CD4-positive, alpha-beta memory T cell (primary cell): ENCODE measurements at places on chromosomes 5 and 9.
A peak's percentile ranks its signal among the peaks of the same experiment; 100 is the strongest.

DNA sequence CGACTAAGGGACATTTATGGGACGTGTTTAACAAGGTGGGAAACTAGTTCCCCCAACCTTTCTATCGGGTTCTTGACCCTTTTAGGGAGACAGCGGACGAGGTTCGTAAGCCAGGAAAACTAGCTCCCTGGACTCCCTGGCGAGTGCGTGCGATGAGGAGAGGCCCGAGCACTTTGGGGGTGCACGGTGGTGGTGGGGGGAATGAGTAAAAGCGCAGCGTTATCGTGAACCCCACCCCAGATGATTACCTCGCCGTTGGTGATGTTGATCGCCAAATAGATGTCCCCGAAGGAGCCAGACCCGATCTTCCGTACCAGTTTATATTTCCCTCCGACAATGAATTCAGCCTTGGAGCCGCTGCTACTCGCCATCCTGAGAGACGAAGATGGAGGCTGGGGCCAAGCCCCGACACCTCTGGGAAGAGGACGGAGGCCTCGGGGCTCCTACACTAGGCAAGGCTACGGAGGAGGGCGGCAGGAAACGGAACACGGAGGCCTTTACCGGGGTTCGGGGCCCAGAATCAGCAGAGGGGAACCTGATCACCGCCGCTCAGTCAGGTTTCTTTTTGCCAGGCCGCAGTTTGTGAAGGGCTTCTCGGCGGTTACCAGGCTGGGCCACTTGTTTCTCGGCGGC is 529 bp downstream of the CSNK1A1 start:
- no peaks in the 10 kb centered on the region for H3K27me3 ChIP-seq
- no peak for DNase-seq
- peak overlapping the region; percentile 97 for H3K27ac ChIP-seq

- H3K27me3 ChIP-seq, result no peaks in the 10 kb centered on the region
- no peak for DNase-seq
- H3K36me3 ChIP-seq, result no peaks in the 10 kb centered on the region
- no peak overlapping the region for H3K4me3 ChIP-seq
Measured at GRCh38 chr5:61176631-61177030, 14.4 kb upstream of the SMIM15 start.

- H3K4me3 ChIP-seq, result no peak overlapping the region
- H3K4me1 ChIP-seq, result no peaks in the 10 kb centered on the region
- H3K27ac ChIP-seq, result no peak overlapping the region
- DNase-seq, result no peak
- H3K36me3 ChIP-seq, result no peaks in the 10 kb centered on the region
- no peaks in the 10 kb centered on the region for H3K27me3 ChIP-seq
Measured at GRCh38 chr5:16147179-16147900, 32.3 kb downstream of the MARCHF11 start.

DNA sequence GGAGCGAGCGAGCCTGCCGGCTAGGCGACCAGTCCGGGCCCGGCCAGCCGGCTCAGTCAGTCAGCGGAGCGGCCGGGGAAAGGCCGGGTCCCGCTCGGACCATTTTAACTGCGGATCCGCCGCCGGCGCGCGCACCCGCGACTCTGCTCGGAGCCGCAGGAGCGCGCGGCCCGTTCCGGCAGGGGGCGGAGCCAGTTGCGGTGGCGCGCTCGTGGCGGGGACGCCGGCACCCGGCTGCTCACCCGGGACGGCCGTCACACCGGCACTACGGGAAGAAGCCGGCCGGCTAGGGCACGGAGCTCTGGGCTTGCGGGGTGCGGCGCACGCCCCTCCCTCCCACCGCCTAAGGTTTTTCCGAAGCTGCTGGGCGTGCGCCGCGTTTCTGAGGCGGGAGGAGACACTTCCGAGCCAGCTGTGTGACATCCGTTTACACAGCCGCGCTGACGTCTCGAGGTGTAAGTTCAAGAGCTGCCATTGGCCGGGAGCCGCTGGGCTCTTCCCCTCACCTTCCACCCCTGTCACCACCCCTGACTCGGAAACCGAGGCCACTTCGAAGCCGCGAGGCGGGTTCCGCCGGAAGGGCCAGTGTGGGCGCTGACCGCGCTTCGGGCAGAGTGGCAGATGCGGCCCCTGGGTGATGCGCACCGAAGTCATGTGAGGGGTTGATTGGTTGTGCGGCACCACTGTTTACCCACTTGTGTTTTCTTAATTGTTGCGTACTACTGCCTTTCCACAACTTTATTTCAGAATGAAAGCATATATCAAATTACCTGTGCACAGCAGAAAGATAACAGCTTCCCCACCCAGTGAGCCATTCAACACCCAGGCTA is at the start of gene FBXL17:
FBXL17 (minus strand) TSS at position 145 of the 830 bp plus-strand sequence.
- no peaks in the 10 kb centered on the region for H3K36me3 ChIP-seq
- H3K27ac ChIP-seq, result peak within 1 kb of the TSS; percentile 91
- peaks cover 36% of the 10 kb centered on the region for H3K4me1 ChIP-seq
- H3K4me3 ChIP-seq, result peak within 1 kb of the TSS; percentile 71

GRCh38 chr5:25568989-25569625 is 924.3 kb upstream of the CDH10 start:
- H3K36me3 ChIP-seq, result no peaks in the 10 kb centered on the region
- H3K4me1 ChIP-seq, result no peaks in the 10 kb centered on the region
- H3K27me3 ChIP-seq, result no peaks in the 10 kb centered on the region
- H3K4me3 ChIP-seq, result no peak overlapping the region
- peak; percentile 24 for DNase-seq
- H3K27ac ChIP-seq, result no peak overlapping the region

- H3K36me3 ChIP-seq, result no peaks in the 10 kb centered on the region
- no peak overlapping the region for H3K27ac ChIP-seq
- no peaks in the 10 kb centered on the region for H3K4me1 ChIP-seq
- no peak overlapping the region for H3K4me3 ChIP-seq
Measured at GRCh38 chr5:171521679-171522078, 102.2 kb downstream of the FGF18 start.

- H3K36me3 ChIP-seq, result no peaks in the 10 kb centered on the region
- H3K27ac ChIP-seq, result no peak overlapping the region
- H3K27me3 ChIP-seq, result no peaks in the 10 kb centered on the region
Measured at GRCh38 chr9:84121991-84122523, 141.5 kb downstream of the RMI1 start.

- no peak overlapping the region for H3K27ac ChIP-seq
- no peaks in the 10 kb centered on the region for H3K27me3 ChIP-seq
- H3K4me1 ChIP-seq, result no peaks in the 10 kb centered on the region
- peak; percentile 17 for DNase-seq
Measured at GRCh38 chr9:34547960-34548611, 25.3 kb upstream of the ENHO start.

DNA sequence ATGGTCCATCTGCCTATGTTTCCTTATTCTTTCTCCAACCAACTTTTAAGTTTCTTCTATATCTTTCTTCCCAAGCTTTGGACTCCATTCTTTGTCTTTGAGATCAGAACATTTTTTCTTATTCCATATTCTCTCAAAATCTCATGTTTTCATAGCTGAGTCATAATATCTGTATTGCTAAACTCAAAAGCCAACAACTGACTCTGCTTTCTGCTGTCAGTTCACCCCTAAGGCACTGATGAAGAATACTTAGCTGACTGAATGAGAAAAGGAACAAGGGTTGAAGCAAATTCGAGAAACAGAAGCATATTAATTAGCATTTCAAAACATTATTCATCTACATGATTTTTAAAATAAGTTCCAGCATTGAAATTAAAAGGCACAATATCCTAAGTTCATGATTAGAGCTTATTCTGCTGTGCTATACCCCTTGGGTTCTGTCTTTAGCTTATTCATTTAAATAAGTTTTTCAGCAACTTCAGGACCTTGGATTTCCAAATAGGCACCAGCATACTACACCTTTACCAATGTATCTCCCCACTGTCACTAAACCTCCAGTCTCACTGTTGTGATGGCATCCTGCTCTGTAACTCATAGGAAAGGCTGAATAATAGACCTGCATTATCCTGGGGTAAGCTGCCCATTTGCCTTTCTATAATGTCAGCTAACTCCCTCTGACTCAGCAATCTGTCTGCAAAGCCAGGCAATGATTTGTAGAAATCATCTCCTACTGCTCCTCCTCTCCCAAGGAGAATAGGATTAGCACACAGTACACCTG is 49.9 kb upstream of the C5orf46 start:
- no peaks in the 10 kb centered on the region for H3K36me3 ChIP-seq
- H3K4me3 ChIP-seq, result no peak overlapping the region
- no peaks in the 10 kb centered on the region for H3K4me1 ChIP-seq
- no peak overlapping the region for H3K27ac ChIP-seq
- no peaks in the 10 kb centered on the region for H3K27me3 ChIP-seq

DNA sequence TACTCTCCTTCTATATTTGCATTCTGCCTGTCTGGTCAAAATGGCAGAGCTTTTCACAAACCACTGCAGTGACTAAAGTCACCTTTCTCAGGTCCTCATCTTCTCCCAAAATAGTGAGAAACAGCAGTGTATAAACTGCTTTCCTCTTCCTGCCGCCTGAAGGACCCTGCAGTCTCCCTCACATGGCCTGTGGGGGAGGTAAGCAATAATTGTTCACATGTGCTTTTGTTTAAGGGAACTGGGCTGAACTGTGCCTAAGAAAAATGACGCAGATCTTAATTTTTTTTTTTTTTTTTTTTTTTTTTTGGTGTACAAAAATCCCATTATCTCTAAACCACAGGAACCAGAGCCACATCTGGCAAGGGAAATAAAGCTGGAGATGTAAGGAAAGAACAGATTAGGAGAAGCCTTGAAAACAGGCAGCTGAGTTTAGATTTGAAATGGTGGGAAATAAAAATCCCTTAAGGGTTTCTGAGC is 131.7 kb upstream of the VLDLR start:
- no peaks in the 10 kb centered on the region for H3K36me3 ChIP-seq
- no peak overlapping the region for H3K4me3 ChIP-seq
- H3K27ac ChIP-seq, result no peak overlapping the region
- no peak for DNase-seq

GRCh38 chr9:18061332-18061731 is 412.6 kb upstream of the ADAMTSL1 start:
- no peak overlapping the region for H3K4me3 ChIP-seq
- H3K36me3 ChIP-seq, result no peaks in the 10 kb centered on the region
- no peak overlapping the region for H3K27ac ChIP-seq

DNA sequence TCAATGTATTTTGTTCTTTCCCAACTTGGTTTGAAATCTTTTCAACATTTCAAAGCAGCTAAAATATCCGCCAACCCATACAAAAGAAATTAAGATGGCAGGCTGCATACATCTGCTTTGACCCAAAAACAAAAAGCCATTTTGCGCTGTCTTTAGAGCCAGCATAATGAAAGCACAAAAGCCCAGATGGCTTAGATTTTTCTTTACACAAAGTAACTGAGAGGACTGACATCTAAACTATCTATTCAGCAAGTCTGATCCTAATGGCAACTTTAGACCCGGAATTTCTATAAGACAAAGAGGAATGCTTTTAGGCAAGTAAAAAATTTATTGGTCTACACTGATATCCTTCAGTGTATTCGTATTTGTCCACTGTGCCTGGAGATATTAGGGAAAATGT is 86.3 kb downstream of the MYO10 start:
- H3K4me1 ChIP-seq, result no peaks in the 10 kb centered on the region
- H3K36me3 ChIP-seq, result no peaks in the 10 kb centered on the region
- H3K27me3 ChIP-seq, result no peaks in the 10 kb centered on the region
- H3K4me3 ChIP-seq, result no peak overlapping the region
- no peak overlapping the region for H3K27ac ChIP-seq

GRCh38 chr5:154332451-154332850 is 113.3 kb upstream of the SAP30L start:
- H3K36me3 ChIP-seq, result peaks cover 27% of the 10 kb centered on the region
- no peaks in the 10 kb centered on the region for H3K4me1 ChIP-seq
- no peak for DNase-seq

DNA sequence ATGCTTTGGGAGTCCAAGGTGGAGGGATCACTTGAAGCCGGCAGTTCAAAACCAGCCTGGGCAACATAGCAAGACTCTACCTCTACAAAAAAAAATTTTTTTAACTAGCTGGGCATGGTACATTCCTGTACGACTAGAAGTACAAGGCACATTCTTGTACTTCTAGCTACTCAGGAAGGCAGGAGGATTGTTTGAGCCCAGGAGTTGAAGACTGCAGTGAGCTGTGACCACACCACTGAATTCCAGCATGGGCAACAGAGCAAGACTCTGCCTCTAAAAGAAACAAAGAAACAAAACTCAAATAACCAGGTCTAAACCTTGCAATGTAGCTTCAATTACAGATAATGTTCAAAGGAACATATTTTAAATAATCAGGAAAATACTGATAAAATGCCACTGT is 56.2 kb downstream of the SSBP2 start:
- no peak for DNase-seq
- no peaks in the 10 kb centered on the region for H3K4me1 ChIP-seq
- no peaks in the 10 kb centered on the region for H3K36me3 ChIP-seq

DNA sequence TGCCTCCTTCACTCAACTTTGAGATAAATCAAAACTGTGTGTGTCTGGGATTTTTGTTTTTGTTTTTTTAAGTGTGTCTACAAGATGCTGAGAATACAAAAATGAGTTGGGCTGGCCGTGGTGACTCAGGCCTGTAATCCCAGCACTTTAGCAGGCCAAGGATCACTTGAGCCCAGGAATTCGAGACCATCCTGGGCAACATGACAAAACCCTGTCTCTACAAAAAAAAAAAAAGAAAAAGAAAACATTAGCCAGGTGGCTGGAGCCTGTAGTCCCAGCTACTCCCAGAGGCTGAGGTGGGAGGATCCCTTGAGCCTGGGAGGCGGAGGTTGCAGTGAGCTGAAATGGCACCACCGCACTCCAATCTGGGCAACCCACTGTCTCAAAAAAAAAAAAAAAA is 21.0 kb downstream of the HNRNPK start:
- no peak overlapping the region for H3K27ac ChIP-seq
- no peak overlapping the region for H3K4me3 ChIP-seq
- DNase-seq, result no peak
- H3K36me3 ChIP-seq, result no peaks in the 10 kb centered on the region
- H3K27me3 ChIP-seq, result no peaks in the 10 kb centered on the region
- peaks cover 21% of the 10 kb centered on the region for H3K4me1 ChIP-seq

GRCh38 chr5:138552657-138553056 is 9.6 kb upstream of the ETF1 start:
- no peaks in the 10 kb centered on the region for H3K27me3 ChIP-seq
- H3K36me3 ChIP-seq, result peaks cover 33% of the 10 kb centered on the region
- no peak overlapping the region for H3K4me3 ChIP-seq

- no peak overlapping the region for H3K4me3 ChIP-seq
- no peaks in the 10 kb centered on the region for H3K27me3 ChIP-seq
- DNase-seq, result no peak
- no peak overlapping the region for H3K27ac ChIP-seq
- no peaks in the 10 kb centered on the region for H3K4me1 ChIP-seq
Measured at GRCh38 chr5:146667633-146668272, 151.8 kb upstream of the GPR151 start.

- H3K36me3 ChIP-seq, result no peaks in the 10 kb centered on the region
- H3K27ac ChIP-seq, result no peak overlapping the region
- no peak overlapping the region for H3K4me3 ChIP-seq
- DNase-seq, result no peak
Measured at GRCh38 chr5:31827867-31828266, 188.9 kb downstream of the PDZD2 start.
